ENCODE measurements at places on chromosomes 6 and 20.

GRCh38 chr20:57809661-57810172, 99.9 kb upstream of the PMEPA1 start:
- DNase-seq: peak; percentile 54

- no peak for DNase-seq
These were observed 95.8 kb upstream of the LY86 start for GRCh38 chr6:6492675-6493074.

DNA sequence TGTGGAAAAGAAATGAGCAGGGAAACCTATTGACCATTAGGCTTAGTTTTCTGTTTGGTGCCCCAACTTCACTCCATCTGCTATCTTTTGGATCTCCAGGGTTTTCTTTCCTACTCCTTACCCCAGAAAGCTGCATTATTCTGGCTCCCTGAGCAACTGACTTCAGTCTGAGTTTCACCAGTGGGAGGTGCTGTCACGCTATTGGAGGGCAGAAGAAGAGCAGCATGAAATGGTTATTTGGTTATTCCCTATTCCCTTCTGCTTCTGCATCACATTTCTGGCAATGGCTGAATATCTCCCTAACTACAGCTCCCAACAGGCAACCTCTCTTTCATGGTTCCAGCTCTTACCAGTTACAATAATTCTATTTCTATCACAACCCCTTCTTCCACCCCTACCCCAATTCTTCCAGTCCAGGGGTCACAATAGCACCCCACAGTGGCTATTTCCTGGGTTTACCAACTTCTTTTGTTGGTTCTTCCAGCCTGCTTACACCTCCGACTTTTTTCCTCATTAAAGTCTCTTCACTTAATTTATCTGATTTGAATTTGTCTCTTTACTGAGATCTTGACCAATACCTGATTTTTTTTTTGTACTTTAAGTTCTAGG, 311.5 kb downstream of the PLCB1 start:
- no peak for DNase-seq

GRCh38 chr20:40668449-40669228, 20.4 kb downstream of the MAFB start:
- DNase-seq: no peak

DNA sequence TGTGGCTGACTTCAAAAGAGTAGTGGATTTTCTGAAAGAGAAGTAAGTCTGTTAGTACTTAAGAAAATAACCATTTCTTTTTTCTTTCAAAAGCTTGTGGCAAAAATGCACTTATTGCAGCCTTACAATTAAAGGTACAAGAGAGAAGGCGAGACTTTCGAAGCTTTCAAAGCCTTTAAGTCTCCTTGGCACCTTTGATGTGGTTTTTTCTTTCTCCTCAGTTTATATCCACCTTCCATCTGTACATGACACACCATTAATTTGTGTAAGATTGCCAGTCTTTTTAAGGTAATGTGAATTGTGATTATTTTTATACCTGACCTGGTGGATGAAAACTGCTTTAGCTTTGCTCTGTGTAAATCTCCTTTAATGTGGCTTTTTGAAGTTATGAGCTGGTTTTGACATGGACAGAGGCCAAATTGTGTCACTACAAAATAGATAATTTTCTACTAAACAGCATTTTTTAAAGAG, 466.1 kb downstream of the CDKAL1 start:
- no peak for DNase-seq

DNA sequence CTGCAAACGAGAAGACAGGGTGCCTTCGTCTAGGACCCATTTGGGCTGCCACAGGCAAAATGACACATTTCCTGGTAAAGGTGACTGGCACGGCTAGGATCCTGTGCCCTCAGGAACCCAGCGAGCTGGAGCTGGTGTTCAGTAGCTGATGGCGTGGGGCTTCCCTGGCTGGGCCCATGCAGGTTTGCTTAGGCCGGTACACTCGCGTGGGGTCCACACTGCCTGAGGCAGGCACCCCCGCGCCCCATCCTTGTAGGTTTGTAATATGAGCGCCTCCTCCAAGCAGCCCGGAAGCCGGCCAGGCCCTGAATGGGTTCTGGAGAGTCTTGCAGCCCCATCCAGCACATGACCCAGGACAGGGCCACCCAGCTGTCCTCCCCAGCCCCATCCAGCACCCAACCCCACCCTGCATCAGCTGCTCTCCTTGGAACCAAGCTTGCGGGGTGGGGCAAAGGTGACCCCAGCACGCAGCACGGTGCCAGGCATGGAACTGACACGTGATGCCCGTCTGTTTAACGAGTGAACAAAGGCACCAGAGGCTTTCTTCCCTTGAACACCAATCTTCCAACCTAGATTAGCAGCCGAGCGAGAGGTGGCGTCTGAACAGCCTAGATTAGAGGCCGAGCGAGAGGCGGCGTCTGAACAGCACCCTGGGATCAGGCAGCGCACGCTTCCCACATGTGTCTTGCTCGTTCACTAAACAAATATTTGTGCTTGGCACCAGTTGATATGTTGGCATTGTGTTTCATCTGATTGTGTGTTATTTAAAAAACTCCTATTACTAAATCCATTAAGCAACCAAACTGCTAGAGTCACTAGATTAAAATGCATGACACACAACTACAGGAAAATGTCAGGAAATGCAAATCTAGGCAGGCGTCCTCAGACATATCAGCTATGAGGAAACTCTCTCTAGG, 112.1 kb downstream of the DLL1 start:
- DNase-seq: peak; percentile 88

DNA sequence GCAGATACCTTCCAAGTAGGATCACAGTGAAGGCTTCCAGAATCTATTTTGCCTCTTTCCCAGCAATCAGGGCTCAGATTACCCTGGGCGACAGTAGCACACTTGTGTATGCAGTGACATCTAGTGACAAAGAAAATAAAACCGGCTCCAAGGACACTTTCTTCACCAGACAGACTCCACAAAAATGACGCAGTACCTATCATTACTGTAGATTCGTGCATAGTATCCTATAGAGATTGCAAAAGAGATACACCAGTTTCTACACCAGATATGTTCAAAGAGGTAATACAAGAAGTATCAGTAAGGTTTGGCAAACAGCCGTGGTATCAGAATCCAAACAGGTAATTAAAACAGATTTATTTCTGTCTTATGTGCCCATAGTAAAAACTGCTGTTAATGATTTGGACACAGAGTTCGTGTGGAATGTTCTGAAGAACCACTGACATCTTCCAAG, 600.4 kb upstream of the JAG1 start:
- peak; percentile 54 for DNase-seq

DNA sequence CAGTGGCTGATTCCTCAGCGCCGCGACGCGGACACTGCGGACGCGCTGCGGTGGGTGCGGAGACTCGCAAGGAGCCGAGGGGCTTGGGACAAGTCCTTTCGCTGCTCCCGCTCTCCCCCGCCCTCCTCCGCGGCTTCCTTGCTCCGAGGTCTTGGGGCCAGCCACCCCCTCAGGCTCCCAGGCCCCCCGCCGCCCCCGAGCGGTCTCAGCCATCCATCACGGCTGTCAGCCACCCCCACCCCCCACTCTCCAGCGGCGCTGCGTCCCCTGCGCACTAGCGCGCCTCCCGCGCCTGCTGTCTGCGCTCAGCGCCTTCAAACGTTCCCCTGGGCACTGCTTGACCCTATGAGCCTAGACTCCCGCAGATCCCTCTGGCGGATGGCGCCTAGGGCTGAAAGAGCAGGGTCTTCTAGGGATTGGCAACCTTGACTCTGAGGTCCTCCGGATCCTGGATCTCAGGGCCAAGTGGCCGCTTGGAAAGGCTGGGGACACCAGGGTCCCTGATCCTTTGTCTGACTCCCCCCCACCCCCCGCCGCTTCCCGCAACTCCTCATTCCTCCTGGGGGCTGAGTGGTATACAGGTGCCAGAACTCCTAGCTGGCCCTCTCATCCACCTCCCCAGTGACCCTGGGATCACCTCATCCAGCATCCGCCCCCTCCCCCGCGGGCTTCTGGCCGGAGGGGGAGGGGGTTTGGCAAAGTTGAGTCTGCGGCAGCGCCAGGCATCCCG, 1.4 kb downstream of the SLC12A5 start:
- DNase-seq: no peak

- no peak for DNase-seq
These were observed 464.0 kb upstream of the CDH4 start for GRCh38 chr20:60788070-60788469.

GRCh38 chr20:2353231-2353630, 27.5 kb upstream of the TGM6 start:
- DNase-seq: no peak

GRCh38 chr20:38164624-38165088, 414 bp downstream of the TGM2 start:
- no peak for DNase-seq

DNA sequence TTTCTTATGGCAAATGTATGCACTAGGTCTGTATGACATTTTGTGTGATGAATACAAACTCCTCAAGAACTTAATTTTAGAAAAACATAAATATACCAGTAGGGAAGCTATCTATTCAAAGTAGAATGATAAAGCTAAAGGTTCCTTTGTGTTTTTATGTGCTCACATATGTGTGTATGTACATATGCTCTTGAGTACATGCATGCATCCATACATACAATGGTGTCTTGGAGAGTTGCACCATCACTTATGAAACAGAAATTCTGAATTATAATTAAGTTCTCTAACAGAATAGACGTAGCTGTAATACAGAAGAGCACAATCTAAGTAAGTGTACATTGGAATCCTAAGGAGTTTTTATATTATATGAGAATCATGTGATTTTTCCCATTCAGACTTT, 2.3 kb downstream of the NKAIN2 start:
- DNase-seq: no peak

All from prostate gland (tissue), 2 donors.